ENCODE measurements at places on chromosomes 1 and 21.

- no peak for DNase-seq
Observed at GRCh38 chr1:202243006-202243405, 49.4 kb downstream of the LGR6 start.

GRCh38 chr1:246595146-246595545, 28.9 kb downstream of the CNST start:
- DNase-seq = no peak

DNA sequence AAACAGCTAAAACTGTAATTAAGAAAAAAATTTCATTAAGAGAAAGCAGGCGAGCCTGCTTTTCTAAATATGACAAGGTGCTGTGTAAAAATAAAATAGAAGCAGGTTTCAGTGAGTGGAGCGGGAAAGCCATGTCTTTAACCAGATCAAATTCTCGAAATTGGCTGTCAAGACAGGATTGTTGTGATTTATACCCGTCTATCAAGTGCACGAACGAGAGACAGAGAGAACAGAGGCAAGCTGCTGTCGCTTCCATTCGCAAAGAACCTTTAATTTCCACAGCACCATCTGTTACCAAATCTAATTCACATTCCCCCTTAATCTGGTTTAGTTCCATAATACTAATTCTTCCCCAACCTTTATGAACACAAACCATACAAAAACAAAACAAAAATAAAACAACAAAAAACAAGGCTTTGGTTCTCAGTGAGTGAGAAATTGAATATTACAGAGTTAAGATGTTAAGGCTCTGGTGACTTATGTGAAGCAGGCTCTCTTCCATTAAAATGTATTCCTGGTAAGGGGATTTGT, 35.0 kb downstream of the ESRRG start:
- peak; percentile 31 for DNase-seq

- no peak for DNase-seq
Observed at GRCh38 chr1:33299461-33300155, 21.3 kb downstream of the A3GALT2 start.

- DNase-seq = no peak
Observed at GRCh38 chr1:94795434-94795833, 24.7 kb upstream of the SLC44A3 start.

GRCh38 chr21:44049606-44050005, 37.5 kb downstream of the TRAPPC10 start:
- no peak for DNase-seq

GRCh38 chr21:32329776-32330175, 31.1 kb downstream of the MRAP start:
- no peak for DNase-seq

- DNase-seq = no peak
Observed at GRCh38 chr1:25677193-25677773, 60.7 kb downstream of the MAN1C1 start.

DNA sequence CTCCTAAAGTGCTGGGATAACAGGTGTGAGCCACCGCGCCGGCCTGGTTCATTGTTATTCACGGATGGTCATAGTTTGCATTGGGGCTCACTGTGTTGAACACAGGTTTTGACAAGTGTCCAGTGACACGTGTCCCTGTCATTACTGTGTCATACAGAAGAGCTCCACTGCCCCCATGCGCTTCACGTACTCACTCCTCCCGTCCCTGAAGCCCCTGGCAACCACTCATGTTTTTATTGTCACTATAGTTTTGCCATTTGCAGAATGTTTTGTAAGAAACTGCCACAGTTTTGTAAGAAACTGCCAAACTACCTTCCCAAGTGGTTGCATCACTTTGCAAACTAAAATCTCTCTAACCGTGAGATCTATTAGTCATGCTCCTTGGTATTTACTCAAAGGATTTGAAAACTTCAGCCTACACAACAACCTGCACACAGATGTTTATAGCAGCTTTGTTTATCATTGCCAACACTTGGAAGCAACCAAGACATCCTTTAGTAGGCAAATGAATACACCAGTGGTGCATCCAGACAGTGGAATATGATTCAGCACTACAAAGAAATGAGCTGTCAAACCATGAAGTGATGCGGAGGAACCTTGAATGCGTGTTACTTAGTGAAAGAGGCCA, 163.2 kb upstream of the COL6A1 start:
- no peak for DNase-seq

DNA sequence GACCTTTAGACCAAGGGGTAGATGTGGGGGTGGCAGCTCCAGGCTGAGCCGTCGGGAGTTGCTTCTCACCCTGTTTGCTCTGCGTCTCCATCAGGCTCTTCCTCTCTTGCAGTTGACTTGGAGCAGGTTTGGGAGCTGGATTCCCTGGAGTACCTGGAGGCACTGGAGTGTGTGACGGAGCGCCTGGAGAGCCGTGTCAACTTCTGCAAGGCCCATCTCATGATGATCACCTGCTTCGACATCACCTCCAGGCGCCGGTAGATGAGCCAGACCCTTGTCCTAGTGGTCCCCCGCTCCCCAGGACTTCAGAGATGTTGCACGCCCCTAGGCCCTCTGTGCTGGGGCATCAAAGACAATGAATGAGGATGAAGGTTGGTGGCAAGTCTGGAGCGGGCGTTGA, 547.6 kb downstream of the KIF26B start:
- no peak for DNase-seq

GRCh38 chr1:111191496-111191895, 8.9 kb downstream of the DENND2D start:
- DNase-seq = no peak

GRCh38 chr1:58905628-58906221, 121.9 kb upstream of the JUN start:
- no peak for DNase-seq

- no peak for DNase-seq
Observed at GRCh38 chr1:52209429-52209828, 67.5 kb downstream of the ZFYVE9 start.

- no peak for DNase-seq
Observed at GRCh38 chr1:243882276-243882675, 32.2 kb upstream of the AKT3 start.

DNA sequence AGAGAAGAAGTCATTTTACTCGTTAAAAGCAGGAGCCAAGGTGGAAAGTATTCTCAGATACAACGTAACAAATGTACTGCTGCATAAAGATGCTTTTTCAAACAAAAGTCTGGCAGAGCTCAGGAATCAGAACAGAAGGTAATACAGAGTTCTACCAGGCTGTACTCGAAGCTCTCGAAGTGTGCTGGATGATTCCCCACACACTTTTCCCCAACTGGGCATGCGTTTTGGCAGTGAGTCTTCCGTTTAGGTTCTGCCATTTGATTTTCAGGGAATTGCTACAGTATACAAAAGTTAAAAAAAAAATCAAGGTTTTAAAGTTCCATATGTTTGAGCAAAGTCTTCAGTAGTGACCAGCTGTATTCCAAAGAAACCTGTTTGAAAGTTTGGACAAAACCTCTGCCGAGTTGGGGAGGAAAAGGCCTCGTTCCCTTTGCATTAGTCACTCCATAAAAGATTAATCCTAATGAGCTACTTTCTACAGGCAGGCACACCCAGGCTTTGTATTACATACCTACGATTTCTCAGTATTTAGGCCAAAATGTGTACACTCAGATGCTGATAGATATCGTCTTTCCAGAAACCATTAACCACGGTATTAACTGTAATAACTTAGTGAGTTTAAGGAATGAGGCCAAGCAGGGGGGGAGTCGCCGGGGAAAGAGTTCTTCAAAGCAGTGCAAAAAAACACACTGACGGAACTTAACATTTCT, 477.1 kb downstream of the LMO4 start:
- no peak for DNase-seq

DNA sequence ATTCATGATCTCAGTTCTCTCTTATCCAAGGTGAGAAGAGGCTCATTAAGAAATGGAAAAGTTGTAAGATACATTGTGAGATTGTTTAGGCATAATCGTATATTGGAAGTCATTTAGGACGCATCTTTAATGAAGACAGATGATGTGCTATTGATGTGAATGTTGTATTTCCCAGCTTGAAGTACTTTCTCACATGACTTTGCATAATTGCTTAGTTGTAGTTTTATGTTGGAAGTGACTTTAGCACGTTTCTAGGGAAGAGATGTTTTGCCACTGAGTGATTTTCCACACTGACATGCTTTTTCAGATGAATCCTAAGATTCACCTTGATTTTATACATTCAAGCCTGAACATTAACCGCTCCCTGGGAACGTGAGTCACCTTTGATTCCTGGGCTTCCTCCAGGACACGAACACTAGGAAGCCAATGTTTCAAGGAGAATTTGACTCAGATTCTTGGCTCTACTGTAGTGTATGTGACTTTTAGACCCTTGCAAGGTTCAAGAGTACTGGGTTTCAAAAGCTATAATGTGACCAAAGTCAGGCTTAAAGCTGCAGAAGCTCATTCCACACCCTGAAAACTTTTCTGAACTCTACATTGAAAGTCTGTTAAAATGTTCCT, 27.9 kb downstream of the ANGEL2 start:
- DNase-seq = no peak

GRCh38 chr21:29958551-29958950, 18.8 kb upstream of the GRIK1 start:
- DNase-seq = no peak

DNA sequence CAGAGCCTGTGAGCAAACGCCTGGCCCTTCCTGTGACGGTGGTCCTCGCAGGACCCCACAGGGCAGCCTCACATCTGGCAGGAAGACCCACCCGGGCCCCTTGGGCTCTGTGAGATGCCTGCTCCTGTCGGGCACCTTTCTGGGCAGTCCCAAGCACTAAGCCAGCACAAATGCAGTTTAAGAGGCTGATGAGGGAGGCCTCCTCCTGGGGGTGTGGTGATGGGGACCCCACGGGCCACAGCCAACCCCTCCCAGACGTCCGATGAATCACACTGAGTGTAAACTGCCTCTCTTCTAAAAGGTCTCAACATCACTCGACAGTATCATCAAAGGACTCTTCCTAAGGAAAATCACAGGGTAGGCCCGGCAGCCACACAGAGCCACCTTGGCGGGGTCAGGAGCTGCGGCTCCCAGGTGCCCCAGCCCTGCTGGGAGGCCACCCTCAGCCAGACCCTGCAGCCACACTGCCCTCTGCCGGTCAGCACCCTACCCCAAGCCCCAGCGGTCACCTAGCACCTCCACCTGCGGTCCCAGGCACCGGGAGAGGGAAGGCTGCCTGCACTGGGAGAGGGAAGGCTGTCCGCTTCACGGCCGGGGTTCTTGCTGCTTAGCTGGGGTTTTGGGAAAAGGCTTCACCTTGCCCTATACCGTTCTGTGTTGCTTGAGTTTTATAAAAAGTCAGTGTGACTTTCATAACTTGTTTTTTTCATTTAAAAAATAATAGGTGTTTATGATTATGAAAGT, 3.9 kb upstream of the PRKCZ start:
- peak; percentile 2 for DNase-seq

- DNase-seq = no peak
Observed at GRCh38 chr1:20584890-20585289, 4.0 kb upstream of the CDA start.

DNA sequence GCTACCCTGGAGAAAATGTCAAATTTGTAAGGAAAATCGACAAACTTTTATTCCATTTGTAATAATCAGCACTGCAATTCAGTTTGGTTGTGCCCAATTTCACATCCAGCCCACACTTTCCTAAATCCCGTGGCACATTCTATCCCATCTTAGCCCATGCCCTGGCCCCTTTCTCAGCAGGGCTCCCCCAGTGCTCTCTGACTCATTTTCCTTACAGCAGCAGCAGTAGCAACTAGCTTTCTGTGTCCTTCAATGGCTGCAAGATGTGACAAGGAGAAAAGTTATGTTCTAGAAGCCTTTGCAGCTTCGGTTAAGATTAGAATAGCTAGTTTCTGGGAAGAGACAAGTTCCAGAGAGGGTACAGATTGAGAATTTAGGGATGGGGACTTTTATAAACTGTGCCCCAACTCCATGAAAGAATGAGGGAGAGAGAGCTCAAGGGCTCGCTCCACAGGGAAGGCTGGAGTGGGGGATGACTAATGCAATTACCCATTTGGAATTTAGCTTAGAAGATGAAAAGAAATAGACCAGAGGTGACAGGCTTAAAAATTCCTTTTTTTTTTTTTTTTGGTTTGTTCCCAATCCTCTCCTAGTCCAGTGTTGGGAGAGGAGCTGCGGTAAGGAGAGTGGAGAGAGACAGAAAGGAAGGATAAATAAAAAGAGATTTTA, 47.0 kb upstream of the POU2F1 start:
- no peak for DNase-seq

DNA sequence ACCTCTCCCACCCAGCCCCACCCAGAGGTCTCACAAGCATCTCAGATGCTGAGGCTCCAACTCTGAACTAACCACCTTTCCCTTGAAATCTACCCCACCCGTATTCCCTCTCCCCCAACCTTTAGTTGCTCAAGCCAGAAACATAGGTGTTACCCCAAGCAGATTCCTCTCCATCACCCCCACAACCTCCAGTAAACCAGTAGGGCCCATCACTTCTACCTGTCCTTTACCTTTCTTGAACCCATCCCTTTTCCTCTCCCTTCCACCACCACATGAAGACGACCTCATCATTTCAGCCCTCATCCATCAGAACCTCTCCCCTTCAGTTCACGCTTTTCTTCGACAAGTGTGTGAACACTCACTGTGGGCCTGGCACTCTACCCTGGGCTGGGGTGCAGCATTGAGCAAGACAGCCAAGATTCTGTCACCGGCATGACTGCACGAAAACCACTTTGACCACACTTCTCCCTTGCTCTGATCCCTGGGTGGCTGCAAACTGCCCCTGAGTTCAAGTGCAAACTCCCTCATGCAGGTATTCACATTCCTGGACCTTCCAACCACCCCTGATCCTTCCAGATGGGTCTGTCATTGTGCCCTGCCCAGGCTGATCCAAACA, 65.5 kb upstream of the LAPTM5 start:
- no peak for DNase-seq

GRCh38 chr1:77513839-77514763, 168.4 kb downstream of the ZZZ3 start:
- DNase-seq = no peak

DNA sequence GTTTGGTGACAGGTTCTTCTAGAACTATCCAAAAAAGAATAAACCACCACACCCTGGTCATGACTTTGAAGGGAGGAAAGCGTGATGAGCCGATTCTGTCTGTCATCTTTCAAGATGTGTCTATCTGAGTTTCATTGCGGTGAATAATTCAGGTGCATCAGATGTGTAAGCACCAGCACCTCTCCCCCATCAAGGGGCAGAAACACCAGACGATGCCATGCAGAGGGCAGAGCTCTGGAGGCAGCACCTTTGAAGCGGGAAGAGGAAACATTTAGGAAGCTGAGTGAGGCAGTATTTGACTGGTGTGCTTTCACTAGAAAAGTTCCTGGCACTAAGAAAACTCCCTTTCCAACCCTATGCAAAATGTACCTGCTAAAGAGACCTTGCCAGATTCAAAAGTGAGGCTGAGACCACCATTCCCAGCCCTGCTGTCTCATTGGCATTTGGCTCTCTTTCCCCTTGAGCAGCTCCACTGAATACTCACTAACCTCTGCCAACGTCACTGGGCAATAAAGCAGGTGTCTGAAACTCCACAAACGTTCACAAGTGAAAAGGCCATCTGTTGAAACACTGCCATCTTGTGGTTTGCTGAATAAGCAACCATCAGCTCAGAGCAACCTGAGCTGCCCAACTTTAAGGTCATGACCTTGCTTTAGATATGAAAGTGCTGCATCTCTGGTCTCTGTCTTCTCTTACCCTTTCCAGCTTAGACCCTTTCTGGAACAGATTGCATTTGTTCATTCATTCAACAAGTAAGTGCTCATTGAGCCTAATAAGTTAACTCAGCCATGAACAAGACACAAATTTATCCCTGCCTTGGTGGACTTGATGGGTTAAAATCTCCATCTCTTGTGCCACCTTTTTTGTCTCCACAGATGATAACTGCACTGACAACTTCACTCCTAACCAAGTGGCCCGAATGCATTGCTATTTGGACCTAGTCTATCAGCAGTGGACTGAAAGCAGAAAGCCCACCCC, 228.6 kb downstream of the PAPPA2 start:
- peak; percentile 25 for DNase-seq

All from NCI-H1436 (cell line).